T-helper 17 cell (primary cell): ENCODE measurements at places on chromosomes 3 and 15. TPM values are rescaled to one million over a fixed set of nuclear protein-coding genes. Genes with fewer than 3 reads are reported as not detected.

DNA sequence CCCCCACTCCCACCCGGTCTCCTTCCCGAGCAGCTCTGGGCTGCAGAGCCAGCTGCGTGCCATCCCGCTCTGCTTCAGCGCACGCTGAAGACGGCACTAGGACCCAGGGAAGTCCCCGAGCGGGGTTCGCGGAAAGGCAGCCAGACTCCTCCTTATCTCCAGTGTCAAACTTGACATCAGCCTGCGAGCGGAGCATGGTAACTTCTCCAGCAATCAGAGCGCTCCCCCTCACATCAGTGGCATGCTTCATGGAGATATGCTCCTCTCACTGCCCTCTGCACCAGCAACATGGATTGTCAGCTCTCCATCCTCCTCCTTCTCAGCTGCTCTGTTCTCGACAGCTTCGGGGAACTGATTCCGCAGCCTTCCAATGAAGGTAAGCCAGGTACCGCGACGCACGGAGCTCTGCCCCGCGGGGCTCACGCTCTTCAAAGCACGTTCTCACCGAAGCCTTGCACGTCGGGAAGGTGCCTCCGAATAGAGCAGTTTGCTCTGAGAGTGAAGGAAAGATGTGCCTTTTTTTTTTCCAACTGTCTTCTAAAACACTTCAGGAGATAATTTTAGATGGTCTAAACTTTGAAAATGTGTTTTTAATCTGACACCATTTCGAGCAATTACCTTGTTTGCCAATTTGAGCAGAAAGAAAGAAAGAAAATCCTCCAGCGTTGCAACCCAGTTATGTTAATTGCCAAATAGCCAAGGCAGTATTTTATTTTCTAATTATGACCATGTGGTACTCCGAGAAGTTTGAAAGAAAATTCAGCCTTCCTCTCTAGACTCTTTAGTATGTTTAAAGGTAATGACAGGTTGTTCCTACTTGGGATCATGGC is at the start of gene EPHA3:
TSS of gene EPHA3 (plus strand) at position 161 of the 830 bp plus-strand sequence. CDS start at position 289, 128 bp downstream.
- H3K27me3 ChIP-seq: peaks cover 12% of the 10 kb centered on the region
- H3K36me3 ChIP-seq: no peaks in the 10 kb centered on the region
- DNase-seq: no peak
- peak within 1 kb of the TSS; percentile 22 for H3K27ac ChIP-seq
- peaks cover 14% of the 10 kb centered on the region for H3K4me1 ChIP-seq

DNA sequence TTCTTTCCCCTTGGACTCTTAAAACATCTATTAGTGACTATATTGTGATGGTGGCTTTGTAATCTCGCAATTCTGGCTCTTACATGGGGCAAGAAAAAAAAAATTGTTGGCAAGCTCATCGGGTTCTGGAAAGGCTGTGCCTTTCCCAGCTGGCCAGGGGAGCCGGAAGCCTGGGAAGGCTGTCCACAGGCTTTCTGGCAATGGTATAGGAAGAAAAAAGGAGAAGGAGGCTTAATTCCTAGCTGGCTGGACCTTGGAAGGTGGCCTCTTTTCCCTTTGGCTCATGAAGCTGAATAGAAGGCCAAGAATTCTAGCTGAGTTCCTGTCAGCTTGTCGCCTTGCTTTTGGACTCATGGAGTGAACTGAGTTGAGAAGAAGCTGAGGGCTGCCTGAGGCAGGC is 243.5 kb upstream of the SEMA6D start:
- no peaks in the 10 kb centered on the region for H3K4me1 ChIP-seq
- no peaks in the 10 kb centered on the region for H3K36me3 ChIP-seq
- no peak for DNase-seq
- no peak overlapping the region for H3K27ac ChIP-seq
- H3K27me3 ChIP-seq: no peaks in the 10 kb centered on the region

GRCh38 chr3:98733812-98734281 is 29.3 kb upstream of the ST3GAL6 start:
- H3K4me1 ChIP-seq: peaks cover 2% of the 10 kb centered on the region
- H3K36me3 ChIP-seq: peaks cover 3% of the 10 kb centered on the region
- no peak overlapping the region for H3K27ac ChIP-seq
- peaks cover 60% of the 10 kb centered on the region for H3K27me3 ChIP-seq
- H3K4me3 ChIP-seq: peak overlapping the region; percentile 82

- H3K4me3 ChIP-seq: no peak overlapping the region
- no peaks in the 10 kb centered on the region for H3K36me3 ChIP-seq
- no peak overlapping the region for H3K27ac ChIP-seq
- H3K27me3 ChIP-seq: peaks cover 32% of the 10 kb centered on the region
- no peaks in the 10 kb centered on the region for H3K4me1 ChIP-seq
- DNase-seq: no peak
Observed at GRCh38 chr3:51845129-51845528, 16.3 kb upstream of the IQCF2 start.

SPTBN5 gene
- total RNA-seq: 1.9 TPM

IQCF5 gene
- not detected for total RNA-seq

CDCP1 gene
- total RNA-seq: 0.32 TPM

IL16 gene
- total RNA-seq: 87.1 TPM

ASB14 gene
- total RNA-seq: not detected

SSUH2 gene
- not detected for total RNA-seq
